ENCODE measurements at places on chromosomes 11 and 22.
A peak's percentile ranks its signal among the peaks of the same experiment; 100 is the strongest.

GRCh38 chr11:75562048-75562835 lies at the start of gene SERPINH1:
SERPINH1 (plus strand) TSS chr11:75562253; CDS start chr11:75566350, 4,097 bp downstream.
- peak; percentile 80 for DNase-seq

GRCh38 chr22:45885171-45885840 lies 91.7 kb downstream of the WNT7B start:
- no peak for DNase-seq

DNA sequence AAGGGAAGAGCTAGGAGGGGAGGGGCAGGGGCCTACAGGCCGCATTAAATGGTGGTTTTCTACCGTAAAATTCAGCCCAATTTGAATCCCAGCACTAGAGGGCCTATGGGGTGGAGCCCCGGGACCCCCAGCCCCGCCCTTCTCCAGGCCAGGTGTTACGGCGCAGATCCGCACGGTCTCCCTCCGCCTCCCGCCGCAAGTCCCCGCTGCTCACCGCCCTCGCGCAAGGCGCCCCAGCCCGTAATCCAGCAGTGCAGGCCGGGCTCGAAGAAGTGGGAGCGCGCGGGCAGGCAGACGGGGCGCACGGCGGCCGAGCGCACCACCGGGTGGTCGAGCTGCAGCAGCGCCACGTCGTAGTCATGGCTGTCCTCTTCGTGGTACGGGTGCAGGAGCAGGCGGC lies 17.3 kb downstream of the KCTD17 start:
- no peak for DNase-seq

DNA sequence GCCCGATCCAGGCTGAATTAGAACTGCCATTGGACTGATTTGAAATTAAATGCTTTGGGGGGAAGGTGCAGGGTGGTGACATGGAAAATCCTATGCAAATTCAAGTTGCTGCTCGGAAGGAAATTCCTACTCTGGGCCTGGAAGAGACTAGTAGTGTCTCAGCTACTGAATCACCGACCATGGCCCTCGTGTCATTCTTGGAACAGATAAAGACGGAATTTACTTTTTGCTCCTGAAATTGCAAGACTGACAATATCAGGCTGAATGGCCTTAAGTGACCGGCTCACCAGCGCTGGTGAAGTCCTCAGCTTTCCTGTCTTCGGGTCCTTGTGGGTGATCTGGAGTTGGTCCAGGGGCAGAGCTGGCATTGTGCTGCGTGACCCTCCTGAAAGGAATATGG lies 6.1 kb downstream of the ASCC2 start:
- no peak for DNase-seq

- DNase-seq: no peak
These were observed 560.4 kb downstream of the TBC1D22A start for GRCh38 chr22:47322854-47323253.

DNA sequence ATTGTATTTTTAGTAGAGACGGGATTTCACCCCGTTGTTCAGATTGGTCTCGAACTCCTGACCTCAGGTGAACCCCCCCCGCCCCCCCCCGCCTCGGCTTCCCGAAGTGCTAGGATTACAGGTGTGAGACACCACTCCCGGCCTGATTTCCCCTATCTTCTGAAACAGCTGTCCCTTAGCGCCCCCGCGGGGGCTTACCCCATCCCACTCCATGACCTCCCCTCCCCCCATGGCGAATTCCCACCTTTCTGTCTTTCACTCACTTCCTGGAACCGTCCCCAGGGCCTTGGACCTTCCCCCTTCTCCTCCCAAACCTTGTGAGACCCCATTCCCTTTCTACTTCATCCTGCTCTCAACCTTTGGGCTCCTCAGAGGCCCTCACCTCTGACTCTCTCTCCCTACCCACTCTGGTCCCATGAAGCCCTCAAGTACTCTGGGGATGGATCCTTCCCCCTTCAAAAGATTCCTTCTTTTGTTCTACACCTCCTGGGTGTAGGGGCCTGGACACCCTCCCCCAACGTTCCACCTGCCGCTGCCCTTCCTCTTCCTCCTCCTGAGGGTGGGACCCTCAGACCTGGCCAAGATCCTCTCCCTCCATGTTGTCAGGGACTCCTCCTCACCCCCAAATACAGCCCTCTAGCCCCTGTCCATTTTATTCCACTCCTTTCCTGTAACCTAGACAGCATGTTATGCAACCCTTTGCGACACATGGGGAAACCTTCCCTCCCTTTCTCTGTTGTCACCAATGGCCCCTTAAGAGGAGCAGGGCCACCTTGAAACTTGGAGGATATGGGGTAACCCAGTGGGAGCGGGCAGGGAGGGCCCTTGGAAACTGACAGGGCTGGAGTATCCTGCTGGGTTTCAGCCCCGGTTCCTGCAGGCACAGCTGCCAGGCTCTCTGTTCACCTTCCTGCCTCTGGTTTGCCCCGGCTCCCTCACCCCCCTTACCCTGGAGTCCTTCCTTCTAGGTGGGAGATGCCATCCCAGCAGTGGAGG lies 1.1 kb downstream of the PRDX5 start:
- DNase-seq: peak; percentile 41

DNA sequence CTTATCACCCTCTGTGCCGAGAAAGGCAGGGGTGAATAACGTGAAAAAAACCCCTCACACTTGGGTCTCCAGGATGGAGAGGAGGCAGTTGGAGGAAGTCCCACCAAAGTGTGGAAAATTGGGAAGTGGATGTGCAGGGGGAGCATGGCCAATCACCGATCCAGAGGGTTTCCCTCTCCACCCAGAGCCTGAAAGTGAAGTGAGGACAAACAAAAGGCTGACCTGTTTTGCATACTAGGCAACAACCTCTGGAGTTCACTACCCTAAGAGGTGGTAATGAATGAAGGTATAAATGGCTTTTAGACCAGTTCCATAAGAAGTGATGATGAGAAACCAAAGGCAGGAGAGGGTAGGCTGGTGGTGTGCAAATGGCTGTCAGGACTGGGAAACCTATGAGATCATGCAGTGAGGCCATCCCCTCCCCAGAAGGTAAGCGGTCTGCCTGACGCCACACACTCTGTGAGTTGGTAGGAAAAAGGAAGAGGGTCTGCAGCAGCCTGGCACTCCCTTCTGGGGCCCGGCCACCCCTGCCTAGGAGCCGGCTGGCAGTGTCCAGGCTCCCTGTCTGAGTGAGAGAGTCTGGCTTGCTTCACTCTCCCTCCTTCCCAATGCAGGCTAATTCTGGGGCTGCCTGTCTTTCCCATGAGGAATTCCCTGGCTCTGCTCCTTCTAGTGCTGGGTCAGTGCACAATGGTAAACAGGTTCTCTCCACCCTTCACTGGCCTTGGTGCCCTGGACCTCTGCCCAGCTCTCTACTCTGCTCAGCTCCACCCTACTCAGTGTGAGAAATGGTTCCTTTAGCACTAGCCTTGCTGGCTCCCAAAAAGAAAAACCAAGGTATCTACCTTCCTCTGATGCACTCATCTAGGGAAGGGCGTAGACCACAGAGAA lies 15.6 kb downstream of the TBC1D10A start:
- DNase-seq: no peak

DNA sequence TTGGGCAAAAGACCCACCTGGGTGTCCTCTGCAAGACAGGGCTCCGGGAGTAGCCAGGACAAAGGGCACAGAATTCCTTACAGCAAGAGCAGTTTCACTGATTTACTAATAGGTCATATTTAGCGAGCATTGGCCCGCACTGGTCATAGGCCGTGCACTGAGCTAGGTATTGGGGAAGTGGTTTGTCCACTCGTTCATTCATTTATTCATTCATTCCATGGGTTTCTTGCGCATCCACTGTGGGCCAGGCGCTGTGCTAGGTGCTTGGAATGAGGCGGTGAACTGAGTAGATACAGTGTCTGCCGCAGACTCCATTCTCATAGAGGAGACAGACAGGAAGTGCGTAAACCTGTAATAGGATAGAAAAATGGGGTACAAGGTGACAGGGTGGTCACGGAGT lies 13.2 kb upstream of the LINC01488 start:
- no peak for DNase-seq

DNA sequence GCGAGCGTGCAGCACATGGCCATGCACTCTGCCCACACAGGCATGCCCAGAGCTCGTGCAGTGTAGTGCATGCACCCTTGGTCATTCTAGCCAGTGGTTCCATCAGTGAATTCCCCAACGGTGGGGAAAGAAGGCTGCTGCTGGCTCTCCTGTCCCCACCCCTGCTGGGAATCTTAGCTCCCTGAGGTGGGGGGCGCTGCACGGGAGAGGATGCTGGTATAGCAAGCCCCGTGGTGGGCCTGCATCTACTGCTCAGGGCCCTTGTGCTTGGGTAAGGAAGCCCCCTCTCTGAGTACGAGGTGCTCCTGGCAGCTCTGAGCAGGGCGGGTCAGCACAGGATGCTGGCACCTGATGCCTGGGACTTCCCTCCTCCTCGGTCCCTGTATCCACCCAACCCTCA lies 18.5 kb upstream of the BAIAP2L2 start:
- DNase-seq: no peak

- DNase-seq: no peak
These were observed 10.2 kb upstream of the TAB1 start for GRCh38 chr22:39389420-39389819.

DNA sequence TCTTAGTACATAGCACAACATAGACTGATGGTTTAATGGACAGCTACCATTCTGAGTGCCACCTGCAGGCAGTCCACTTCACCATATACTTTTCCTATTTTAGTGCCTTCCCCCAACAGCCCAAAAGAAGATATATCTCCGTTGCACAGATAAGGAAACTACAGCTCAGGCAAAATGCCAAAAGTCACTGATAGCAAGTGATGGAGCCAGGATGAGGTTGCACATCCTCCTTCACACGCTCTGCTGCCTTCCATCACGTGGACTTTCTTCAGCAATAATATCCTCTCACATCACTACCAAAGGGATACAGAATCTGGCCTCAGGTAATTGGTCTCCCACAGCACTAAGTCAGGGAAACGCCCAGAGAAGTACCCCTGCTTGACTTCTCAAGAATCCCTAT lies 7.5 kb downstream of the TCF20 start:
- DNase-seq: no peak

DNA sequence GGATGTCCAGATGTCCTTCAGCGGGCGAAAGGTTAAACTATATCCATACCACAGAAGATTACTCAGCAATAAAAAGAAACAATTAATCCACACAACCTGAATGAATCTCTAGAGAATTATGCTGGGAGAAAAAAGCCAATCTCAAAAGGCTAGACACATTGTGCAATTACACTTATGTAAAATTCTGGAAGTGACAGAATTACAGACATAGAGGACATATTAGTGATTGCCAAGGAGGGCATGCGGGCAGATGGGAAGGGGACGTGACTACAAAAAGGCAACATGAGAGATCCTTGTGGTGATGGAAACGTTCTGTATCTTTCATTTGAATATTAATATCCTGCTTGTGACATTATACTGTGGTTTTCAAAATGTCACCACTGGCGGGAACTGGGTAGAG lies 103.5 kb upstream of the BMAL1 start:
- no peak for DNase-seq

DNA sequence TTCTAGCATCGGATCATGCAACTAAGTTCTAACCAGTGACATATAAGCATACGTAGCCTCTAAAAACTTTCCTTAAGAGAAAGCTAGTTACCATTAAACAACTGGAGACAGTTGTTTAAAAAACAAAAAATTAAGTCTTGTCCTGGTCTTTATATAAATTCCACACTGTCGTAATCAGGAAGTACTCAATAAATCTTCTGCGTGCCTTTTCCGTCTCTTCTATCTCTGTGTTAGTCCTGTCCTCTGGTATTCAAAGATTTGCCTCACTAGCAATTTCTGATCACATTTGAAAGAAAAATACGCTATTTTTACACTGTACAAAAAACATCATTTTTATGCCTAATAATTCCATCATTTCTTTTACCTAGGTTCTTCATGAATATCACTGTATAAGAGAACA lies 10.0 kb upstream of the SLC25A17 start:
- no peak for DNase-seq

DNA sequence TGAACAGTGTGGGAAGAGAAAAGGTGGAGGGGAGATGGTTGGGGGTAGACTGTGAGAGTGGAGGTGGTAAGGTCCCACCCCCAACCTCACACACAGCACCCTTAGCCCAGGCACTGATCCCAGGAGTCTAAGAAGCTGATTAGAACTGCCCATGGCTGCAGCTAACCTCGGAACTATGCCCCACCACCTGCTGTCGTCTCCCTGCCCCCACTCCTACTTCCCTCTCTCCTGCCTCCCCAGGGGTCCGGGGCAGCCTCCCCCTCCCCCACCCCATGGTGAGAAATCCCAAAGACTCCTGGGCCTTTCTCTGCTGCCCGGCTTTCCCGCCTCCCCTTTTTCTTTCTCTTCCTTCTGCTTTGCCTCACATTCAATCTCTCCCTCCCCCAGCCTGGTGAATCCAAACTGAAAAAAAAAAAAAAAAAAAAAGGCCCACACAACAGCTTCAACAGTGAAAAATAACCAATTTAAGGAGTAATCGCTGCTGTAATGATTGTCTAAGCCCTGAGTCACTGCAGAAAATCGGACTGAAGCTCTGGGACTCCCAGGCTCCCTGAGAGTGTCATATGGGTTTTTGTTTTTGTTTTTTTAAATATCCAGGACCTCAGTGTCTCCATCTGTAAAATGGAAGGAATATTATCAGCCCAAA lies 9.6 kb upstream of the TP53I11 start:
- DNase-seq: no peak

DNA sequence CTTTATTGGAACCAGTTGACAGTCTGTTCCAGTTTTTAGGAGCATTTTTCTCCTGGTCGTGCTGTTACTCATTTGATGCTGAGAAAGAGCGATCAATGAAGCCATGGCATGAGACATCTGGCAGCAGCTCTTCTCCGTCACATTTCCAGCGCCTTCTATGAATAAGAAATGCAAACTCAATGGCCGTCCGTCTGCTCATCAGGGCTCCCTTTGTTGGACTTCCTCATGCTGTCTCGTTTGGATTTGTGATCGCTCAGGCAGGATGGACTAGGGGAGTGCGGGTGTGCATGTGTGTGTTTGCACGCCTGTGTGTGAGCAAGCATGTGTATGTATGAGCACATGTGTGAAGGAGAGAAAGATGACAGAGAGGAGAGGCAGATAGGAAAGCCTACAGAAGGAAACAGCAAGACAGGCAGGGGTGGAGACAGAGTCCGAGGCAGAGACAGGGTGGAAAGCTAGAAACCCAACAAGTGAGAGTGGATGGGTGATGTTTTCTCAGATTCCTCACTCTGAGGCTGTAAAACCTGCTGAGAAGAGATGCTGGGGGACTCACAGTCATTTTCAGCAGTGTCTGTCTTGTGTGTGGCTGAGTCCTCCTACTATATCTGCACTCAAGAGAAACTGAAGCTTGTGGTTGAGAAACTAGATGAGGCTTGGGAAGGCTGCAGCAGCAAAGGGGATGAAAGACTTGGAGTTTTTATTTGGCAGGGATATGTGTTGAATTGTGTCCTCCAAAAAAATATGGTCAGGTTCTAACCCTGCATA lies 56.0 kb upstream of the CLMP start:
- DNase-seq: no peak

DNA sequence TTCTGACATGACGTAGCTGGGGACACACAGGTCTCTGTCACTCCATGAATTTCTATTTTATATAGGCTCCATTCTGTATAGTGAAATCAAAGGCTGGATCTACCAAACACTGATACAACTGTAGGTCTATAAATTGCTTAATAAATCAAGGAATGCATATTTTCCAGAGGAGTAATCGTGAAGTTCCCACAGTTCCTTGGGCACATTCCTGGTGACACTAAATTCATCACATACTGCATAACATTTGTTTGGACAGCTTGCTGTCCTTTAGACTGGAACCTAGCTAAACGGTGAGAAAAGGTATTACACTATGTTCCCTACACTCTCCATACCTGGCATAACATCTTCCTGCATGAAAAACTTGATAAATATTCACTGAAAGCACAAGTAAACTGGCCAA lies 41.6 kb upstream of the UCP3 start:
- DNase-seq: no peak

All from activated CD8-positive, alpha-beta memory T cell treated with anti-CD3 and anti-CD28 coated beads, Interleukin-2, amount 10 ng/mL, durations not matched to agents 7 days and 5 days (primary cell).